ENCODE measurements at places on chromosomes 1 and 21.

DNA sequence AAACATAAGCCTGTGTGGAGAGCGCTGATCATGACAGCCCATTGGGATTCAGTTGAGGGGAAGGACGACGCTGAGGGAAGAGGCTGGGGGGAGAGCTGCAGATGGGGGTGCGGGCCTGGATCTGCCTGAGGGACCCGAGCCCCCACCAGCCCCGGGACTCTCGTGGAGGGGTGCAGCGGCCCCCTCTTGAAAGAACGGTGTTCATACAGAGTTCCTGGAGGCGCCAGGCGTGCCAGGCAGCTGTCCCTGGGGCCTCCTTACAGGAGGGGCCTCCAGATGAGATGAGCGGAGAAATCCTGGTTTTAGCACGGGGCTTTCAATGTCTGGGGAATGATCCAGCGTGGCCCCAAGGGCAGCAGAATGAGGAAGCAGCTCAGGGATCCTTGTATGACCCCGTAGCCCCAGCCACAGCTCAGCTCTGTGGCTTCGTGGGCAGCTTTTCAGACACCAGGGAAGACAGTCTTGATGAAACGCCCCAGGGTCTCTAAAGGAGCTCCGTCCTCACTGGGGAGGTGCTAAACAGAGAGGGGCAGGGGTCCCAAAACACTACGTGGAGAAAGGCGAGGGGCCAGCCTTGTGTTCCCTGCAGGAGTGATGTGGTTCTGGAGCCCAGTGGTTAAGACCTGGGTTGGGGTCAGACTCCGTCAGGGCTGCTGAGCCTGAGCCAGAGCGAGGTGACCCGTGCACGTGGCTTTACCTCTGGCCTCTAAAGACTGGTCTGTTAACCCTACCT lies 7.2 kb upstream of the DSCAM start:
- no peak for DNase-seq

DNA sequence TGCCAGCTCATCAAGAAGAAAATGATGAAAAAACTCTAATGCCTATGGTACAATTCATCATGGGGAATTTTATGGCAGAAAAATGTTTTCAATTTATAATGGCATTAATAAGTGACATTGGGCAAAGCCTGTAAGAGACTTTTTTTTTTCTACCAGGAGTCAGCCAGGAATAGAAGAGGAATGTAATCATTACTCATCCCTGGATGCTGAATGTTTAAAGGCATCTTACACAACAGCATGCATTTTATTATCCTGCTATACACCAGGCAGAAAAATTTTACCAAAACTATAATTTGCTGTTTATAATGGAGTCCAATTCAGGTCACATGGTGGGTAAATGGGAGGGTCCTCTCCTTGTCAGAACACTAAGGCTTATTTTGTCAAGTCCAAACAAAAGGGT lies 189.9 kb upstream of the BEND5 start:
- no peak for DNase-seq

DNA sequence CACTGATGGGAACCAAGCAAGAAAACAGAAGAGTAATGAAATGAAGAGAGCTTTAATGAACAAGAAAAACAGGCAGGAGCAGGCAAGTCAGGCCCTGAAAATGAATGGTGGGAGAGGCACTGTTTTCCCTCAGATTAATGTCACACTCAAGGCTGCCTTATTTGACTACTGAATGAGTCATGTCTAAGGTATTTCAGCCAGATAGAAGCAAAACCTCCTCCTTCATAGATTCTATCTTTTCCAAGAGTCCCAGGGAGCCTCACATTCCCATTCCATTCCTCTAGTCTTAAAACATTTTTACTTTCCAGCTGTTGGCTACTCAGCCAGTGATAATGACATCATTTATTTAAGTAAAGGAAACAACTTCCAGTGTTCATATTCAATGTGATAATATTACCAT lies 228.4 kb upstream of the NRIP1 start:
- DNase-seq: no peak

- no peak for DNase-seq
Measured at GRCh38 chr1:219088778-219089557, 84.7 kb upstream of the LYPLAL1 start.

DNA sequence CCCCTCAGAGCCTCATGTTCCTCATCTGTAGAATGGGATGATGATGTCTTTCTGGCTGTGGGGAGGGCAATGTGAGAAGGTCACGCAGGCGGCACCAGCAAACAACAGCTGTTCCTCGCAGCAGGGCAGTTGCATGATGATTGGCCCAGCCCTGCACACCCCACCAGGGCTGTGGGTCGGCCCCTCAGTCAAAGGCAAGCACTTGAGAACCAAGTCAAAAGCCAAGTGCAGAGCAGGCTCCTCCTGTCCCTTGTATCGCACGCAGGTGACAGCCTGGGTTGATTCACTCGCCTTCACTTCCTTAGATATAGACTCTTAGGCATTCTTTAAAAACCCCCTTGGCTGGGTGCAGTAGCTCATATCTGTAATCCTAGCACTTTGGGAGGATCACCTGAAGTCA lies 191.9 kb upstream of the C1orf174 start:
- DNase-seq: no peak

- DNase-seq: no peak
Measured at GRCh38 chr1:93964096-93964776, 55.0 kb upstream of the GCLM start.

GRCh38 chr1:10212476-10212875 lies 2.1 kb downstream of the KIF1B start:
- DNase-seq: no peak

GRCh38 chr1:221939607-221940006 lies 197.7 kb upstream of the DUSP10 start:
- no peak for DNase-seq

DNA sequence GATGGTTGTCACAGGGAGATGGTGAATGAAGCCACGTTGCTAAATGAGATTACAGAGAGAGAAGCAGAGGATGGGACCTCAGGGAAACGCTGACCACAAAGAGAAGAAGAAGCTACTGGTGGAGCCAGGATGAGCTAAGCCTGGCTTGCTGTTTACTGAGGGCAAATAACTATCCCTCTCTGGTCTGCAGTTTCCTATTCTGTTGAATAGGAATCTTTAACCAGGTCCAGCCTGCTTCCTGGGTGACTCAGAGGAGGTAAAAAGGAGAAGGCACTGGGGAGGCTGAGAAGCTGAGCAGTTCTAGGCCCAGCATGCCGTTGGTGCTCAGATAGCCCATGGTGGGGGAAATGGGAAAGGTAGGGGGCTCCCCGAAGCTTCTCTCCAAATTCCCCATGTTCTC lies 29.6 kb downstream of the DMBX1 start:
- no peak for DNase-seq

GRCh38 chr1:26697978-26698849 lies 2.4 kb downstream of the ARID1A start:
- no peak for DNase-seq

DNA sequence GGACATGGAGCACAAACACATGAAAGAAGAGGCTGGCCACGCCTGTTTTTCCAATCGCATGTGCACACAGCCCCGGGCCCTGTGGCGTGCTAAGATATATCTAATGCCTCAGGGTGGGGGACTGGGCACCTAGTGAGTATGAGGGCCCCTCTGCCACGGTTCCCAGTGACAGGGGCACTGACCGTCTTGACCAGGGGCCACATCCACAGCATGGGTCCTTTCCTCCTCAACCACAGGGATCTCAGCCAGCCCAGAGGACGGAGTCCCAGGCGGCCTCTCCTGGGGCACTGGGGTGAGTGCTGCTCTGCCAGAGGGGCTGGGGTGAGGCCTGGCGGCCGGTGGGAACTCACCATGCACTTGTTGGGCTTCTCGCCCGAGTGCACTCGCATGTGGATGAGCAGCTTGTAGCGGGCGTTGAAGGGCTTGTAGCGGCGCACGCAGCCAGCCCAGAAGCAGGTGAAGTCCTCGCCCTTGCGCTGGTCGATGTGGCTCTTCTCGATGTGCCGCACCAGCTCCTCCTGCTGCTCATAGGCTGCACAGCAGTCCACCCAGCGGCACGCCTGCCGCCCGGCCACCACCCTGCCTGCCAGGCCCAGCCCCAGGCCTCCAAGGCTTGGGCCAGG lies 134.7 kb downstream of the DMRTB1 start:
- no peak for DNase-seq

DNA sequence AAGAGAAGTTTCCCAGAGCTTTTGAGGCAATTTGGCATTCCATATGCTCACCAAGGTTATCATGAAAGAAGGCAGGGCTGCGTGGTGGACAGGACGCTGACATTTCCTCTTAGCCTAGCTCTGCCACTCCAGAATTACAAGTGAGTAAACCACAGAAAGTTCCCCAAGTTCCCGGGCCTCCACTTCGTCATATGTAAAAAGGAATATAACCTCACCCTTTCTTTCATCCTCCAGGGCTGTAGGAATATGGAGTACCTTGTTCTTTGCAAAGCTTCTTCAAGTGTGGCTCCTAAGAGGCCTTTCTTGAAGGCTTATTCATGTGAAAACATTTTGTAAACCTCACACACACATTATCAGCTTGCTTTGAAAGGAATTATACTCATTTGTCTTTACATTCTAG lies 210.2 kb downstream of the GREM2 start:
- DNase-seq: no peak

Measured in activated T-helper 1 cell treated with anti-CD3 and anti-CD28 coated beads, Interleukin-2, amount 50 U/mL, for 16 hours (primary cell).